Right lobe of liver (tissue), 6 donors: ENCODE measurements at places on chromosomes 3 and 15. TPM values are rescaled to one million over a fixed set of nuclear protein-coding genes. Genes with fewer than 3 reads are reported as not detected.

The SST gene
- not detected for total RNA-seq

The NUP210 gene
- total RNA-seq, result 13.5 TPM

The C15orf39 gene
- 9.4 TPM for total RNA-seq

The ITIH4 gene
- 3,236 TPM for total RNA-seq

The GOLGA6D gene
- total RNA-seq, result 0.49 TPM

The CYP11A1 gene
- 2.6 TPM for total RNA-seq

The AGBL1 gene
- not detected for total RNA-seq

The TF gene
- total RNA-seq, result 3,075 TPM

The CDHR4 gene
- total RNA-seq, result not detected

The GPR160 gene
- total RNA-seq, result 1.8 TPM
